ENCODE measurements at places on chromosomes 16 and 17. TPM values are rescaled to one million over a fixed set of nuclear protein-coding genes. Genes with fewer than 3 reads are reported as not detected.

- H3K36me3 ChIP-seq, result no peaks in the 10 kb centered on the region
- no peak overlapping the region for H3K4me3 ChIP-seq
- DNase-seq, result no peak
- no peaks in the 10 kb centered on the region for H3K4me1 ChIP-seq
- H3K27ac ChIP-seq, result no peak overlapping the region
Measured at GRCh38 chr16:66013486-66013885, 353.0 kb upstream of the CDH5 start.

- no peak overlapping the region for H3K27ac ChIP-seq
- peaks cover 13% of the 10 kb centered on the region for H3K4me1 ChIP-seq
- no peaks in the 10 kb centered on the region for H3K27me3 ChIP-seq
- no peak overlapping the region for H3K4me3 ChIP-seq
- no peaks in the 10 kb centered on the region for H3K36me3 ChIP-seq
Measured at GRCh38 chr16:56974549-56975300, 13.0 kb downstream of the CETP start.

DNA sequence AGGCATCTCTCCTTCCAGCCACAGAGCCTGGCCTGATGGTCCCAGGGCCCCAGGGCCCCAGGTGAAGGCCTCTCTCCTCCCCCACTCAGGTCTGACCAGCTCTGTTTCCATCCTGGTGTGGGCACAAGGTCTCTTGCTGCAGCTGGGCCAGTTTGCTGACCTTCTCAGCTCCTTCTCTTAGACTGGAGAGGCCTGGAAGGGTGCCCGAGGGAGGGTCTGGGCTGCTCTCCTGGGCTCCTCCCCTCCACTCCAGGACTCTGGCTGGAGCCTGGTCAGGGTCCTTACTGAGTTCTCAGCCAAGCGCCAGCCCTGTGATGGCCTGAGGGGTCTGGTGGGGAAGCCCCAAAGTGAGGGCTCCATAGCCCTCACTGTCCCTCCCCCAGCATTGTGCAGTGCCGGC, 12.4 kb downstream of the SOCS3 start:
- H3K27me3 ChIP-seq, result no peaks in the 10 kb centered on the region
- peaks cover 24% of the 10 kb centered on the region for H3K4me1 ChIP-seq
- H3K4me3 ChIP-seq, result no peak overlapping the region
- no peak for DNase-seq
- H3K27ac ChIP-seq, result no peak overlapping the region
- H3K36me3 ChIP-seq, result no peaks in the 10 kb centered on the region

DNA sequence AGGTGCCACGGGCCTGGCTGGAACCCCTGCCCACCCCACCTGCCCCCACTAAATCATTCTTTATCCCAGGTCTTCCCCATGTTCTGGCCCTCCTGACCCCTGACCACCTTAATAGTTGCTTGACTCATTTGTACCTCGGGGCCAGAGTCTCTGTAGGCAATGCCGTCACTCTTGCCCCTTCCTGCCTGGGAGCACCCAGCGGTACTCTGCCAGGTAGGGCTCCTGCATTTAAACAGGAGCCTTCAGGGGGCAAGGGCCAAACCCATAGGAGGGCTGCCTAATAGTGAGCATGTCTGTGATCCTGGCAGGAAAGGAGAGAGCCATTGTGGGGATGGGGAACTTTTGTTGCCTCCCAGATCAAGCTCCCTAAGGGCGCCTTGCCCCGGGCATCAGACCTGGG, 8.8 kb upstream of the ITGA3 start:
- peak overlapping the region; percentile 54 for H3K27ac ChIP-seq
- no peaks in the 10 kb centered on the region for H3K36me3 ChIP-seq
- DNase-seq, result no peak

DNA sequence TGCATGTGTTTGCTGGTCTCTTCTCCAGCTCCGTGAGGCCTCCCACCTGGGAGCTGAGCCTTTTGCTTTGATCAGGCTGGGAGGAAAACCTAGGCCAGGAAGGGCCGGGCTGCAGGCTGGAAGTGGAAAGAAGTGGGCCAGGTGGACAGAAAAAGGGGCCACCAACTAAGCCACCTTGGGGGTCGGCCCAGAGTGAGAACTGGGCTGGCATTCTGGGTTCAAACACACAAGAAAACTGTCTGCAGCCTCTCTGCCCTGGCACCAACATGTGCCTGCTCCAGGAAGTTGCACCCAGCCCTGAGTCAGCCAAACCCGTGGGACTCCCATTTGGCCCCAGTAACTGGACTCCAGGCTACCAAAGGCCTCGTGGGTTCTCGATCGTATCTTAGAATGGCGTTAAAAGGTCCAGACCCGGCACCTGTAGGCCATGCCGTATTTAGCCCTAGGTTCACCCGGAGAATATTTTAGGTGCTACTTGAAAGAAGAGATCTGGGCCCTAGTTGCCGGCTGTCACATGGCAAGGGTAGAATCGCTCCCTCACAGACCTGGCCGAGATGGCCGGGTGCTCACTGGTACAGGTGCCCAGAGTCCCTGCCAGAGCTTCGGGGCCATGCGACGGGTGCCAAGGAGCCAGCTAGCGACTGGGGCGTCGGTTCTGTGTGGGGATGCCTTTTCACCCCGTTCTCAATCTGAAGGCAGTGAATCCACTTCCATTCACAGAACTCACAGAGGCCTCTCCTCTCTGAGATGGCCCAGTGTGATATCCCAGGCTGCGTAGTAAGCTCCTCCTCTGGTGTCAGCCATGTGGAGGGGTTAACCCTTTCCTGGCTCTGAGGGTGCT, 236.6 kb downstream of the MRTFB start:
- no peaks in the 10 kb centered on the region for H3K27me3 ChIP-seq
- H3K4me1 ChIP-seq, result peaks cover 67% of the 10 kb centered on the region
- peak; percentile 86 for DNase-seq
- H3K36me3 ChIP-seq, result no peaks in the 10 kb centered on the region
- H3K27ac ChIP-seq, result peak overlapping the region; percentile 83

- no peaks in the 10 kb centered on the region for H3K27me3 ChIP-seq
- peaks cover 20% of the 10 kb centered on the region for H3K4me1 ChIP-seq
- H3K36me3 ChIP-seq, result no peaks in the 10 kb centered on the region
- H3K27ac ChIP-seq, result no peak overlapping the region
- no peak overlapping the region for H3K4me3 ChIP-seq
Measured at GRCh38 chr16:11308493-11309283, 27.6 kb upstream of the PRM1 start.

DNA sequence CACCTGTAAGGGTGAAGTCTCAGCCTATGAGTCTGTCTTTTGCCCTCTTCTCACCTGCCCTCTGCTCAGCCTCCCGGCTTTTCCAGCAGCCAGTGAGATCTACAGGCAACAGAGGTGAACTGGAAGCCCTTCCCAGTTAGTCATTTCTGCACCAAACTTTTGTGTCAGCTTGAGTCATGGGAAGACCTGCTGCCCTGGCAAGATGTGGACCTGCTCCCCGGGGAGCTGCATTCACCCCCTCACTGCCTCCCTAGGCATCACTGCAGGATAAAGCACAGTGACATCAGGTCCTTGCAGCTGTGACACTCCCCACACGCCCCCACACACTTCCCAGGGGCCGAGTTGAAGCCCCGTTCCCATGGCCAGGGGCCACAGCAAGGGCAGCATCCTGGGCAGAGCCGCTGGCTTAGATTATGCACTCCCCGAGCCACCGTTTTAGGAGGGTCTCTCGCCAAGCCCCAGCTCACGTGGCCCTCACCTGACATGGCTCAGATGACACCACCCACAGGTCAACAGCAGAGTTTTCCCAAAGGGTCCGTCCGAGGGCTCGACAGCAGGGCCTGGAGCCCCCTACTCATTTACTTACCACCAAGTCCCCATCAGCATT, 6.5 kb upstream of the ABR start:
- H3K4me1 ChIP-seq, result peaks cover 15% of the 10 kb centered on the region
- peak overlapping the region; percentile 36 for H3K27ac ChIP-seq
- peak; percentile 88 for DNase-seq
- H3K4me3 ChIP-seq, result no peak overlapping the region
- H3K27me3 ChIP-seq, result peaks cover 16% of the 10 kb centered on the region

GRCh38 chr16:48946686-48947370, 334.8 kb downstream of the CBLN1 start:
- no peaks in the 10 kb centered on the region for H3K27me3 ChIP-seq
- no peaks in the 10 kb centered on the region for H3K36me3 ChIP-seq
- H3K27ac ChIP-seq, result no peak overlapping the region
- H3K4me3 ChIP-seq, result no peak overlapping the region
- DNase-seq, result no peak

DNA sequence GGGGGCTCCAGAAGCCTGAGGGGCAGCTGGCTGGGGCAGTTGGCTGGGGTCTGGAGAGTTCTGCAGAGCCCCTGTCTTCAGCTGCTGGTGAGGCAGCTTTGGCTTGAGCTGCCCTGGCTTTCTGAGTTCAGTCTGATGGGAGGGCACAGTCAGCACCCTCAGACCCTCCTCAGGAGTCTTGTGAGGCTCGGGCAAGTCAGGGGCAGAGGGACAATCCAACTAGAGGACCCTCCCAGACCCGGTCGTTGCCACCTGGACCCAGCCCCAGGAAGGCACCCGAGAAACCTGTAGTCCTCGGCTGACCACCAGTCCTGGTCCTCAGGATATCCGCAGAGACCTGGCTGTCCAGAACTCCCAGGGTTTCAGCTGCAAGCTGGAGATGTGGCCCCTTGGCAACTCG, 1.9 kb downstream of the CARD14 start:
- H3K36me3 ChIP-seq, result no peaks in the 10 kb centered on the region
- no peak overlapping the region for H3K27ac ChIP-seq
- H3K27me3 ChIP-seq, result no peaks in the 10 kb centered on the region

GRCh38 chr17:63934183-63935112, 2.3 kb upstream of the CD79B start:
- H3K4me1 ChIP-seq, result no peaks in the 10 kb centered on the region
- no peak overlapping the region for H3K27ac ChIP-seq
- no peak for DNase-seq
- no peaks in the 10 kb centered on the region for H3K36me3 ChIP-seq

DNA sequence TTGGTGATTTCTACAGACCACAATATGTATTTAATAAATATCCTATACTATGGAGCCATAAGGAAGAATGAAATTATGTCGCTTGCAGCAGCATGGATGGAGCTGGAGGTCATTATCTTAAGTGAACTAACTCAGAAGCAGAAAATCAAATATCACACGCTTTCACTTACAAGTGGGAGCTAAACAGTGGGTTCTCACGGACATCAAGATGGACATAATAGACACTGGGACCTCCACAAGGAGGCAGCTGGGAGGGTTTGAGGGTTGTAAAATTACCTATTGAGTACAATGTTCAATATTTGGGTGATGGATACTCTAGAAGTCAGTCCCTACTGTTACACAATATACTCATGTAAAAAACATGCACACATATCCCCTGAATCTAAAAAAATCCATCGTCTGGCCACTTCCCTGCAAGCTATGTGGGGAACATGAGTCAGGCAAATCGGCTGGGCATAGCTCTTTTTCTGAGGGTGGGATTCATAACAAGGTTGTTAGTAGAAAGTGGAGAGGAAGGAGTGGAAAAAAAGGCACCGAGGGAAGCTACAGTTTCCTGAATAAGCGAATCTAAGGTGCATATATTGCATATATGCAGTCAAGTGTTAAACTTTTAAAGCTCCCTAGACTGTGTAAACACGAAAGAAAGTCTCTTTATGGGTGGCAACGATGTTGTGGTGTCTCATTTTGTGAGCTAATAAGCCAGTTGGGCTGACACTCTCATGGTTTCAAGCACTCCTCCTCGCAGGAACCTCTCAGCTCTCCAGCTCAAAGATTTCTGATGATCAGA, 135.2 kb upstream of the CPHXL start:
- no peaks in the 10 kb centered on the region for H3K27me3 ChIP-seq
- no peaks in the 10 kb centered on the region for H3K36me3 ChIP-seq
- no peak for DNase-seq
- no peak overlapping the region for H3K4me3 ChIP-seq
- H3K4me1 ChIP-seq, result no peaks in the 10 kb centered on the region

- no peaks in the 10 kb centered on the region for H3K36me3 ChIP-seq
- H3K4me1 ChIP-seq, result peaks cover 45% of the 10 kb centered on the region
- peak overlapping the region; percentile 9 for H3K4me3 ChIP-seq
- H3K27ac ChIP-seq, result peak overlapping the region; percentile 96
Measured at GRCh38 chr17:48002266-48002915, 31.5 kb downstream of the CDK5RAP3 start.

DNA sequence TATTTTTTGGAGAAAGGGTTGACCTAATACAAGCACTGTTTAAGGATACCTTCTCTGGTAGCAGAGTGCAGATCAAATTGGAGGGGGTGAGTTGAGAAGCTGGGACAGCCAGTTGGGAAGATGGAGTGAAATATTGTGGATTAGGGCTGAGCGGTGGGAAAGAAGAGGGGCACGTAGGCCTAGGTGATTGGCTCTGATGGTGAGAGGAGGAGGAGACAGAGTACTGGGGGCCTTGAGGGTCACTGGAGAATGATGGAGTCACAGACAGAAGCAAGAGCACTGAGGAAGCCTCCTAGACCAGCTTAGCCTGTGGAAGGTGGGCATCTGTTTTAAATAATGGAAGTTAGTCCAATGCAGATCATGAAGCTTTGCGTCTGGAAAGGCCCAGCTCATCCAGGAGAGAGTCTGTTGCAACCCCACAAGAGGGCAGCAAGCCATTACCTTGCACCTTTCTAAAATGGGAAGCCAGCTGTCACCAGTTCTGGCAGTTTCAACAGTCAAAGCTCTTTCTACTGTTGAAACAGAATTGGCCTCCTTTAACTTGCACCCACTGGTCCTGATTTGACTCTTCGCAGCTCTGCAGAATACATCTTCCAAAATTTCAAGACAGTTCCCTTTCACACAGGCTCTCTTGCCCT, 11.8 kb downstream of the SLC9A5 start:
- H3K27me3 ChIP-seq, result no peaks in the 10 kb centered on the region
- H3K27ac ChIP-seq, result no peak overlapping the region
- no peaks in the 10 kb centered on the region for H3K36me3 ChIP-seq
- H3K4me3 ChIP-seq, result no peak overlapping the region
- DNase-seq, result peak; percentile 77

DNA sequence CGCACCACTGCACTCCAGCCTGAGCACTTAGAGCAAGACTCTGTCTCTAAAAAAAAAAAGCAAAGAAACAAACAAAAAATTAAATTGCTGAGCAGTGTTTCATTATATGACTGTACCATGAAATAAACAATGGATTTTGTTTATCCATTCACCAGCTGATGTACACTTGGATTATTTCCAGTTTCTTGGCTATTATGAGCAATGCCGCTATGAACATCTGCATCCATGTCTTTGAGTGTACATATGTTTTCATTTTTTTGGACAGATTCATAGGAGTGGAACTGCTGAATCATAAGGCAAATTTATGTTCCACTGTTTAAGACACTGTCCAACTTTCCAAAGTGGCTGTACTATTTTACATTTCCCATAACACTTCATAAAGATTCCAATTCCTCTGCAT, 8.0 kb downstream of the RNF157 start:
- H3K4me1 ChIP-seq, result peaks cover 10% of the 10 kb centered on the region
- no peaks in the 10 kb centered on the region for H3K36me3 ChIP-seq
- peak; percentile 95 for DNase-seq
- H3K4me3 ChIP-seq, result no peak overlapping the region

The FAM171A2 gene
- total RNA-seq, result 4.6 TPM

The PLXDC1 gene
- total RNA-seq, result not detected

The SLFN14 gene
- not detected for total RNA-seq

The SCRN2 gene
- 36.3 TPM for total RNA-seq

The CDK3 gene
- total RNA-seq, result 1.5 TPM

The SDR42E2 gene
- not detected for total RNA-seq

The TMEM235 gene
- total RNA-seq, result not detected

The CCL23 gene
- not detected for total RNA-seq

Measured in GM23248 (cell line).